Inflammatory macrophage (primary cell): ENCODE measurements at places on chromosomes 6 and 20.
A peak's percentile ranks its signal among the peaks of the same experiment; 100 is the strongest.

- no peak for DNase-seq
Measured at GRCh38 chr6:6074190-6074589, 67.5 kb upstream of the NRN1 start.

GRCh38 chr6:48087448-48087847 is 23.5 kb downstream of the PTCHD4 start:
- DNase-seq, result no peak

- no peak for DNase-seq
Measured at GRCh38 chr6:150875841-150876240, 10.3 kb downstream of the MTHFD1L start.

DNA sequence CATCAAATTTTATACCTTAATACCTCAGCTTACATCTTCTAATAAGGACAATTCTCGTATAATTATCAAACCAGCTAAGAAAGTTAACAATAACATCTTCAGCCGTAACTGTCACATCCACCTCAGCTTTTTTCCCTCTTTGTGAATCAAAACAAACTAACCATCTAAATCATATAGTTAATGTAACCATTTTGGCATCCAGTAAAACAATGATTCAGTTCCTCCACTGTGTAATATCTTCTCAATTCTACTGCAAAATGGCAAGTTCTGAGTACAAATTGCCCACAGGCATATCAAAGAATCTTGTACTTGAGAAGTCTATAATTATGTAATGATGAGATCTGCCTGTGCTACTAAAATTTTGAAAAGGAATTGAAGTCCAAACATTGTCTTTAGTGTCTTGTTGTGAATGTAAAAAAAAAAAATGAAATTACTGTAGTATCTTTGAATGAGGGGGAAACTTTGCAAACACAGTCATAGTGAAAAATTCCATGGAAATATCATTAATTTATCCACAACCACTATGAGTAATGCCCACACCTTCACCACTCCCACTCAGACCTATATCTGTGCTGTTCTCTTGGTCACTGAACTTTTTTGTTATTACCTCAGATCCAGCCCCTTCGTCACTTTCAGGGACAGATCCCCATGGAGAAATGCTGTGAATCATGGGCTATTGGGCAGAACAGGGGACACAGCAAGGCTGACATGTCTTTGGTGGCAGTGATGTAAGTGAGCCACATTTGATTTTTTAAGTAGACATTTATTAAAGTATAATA is 178.6 kb upstream of the RAB32 start:
- no peak for DNase-seq

GRCh38 chr6:106927531-106928398 is 46.8 kb downstream of the CD24 start:
- DNase-seq, result no peak

GRCh38 chr6:4804095-4804494 is 27.9 kb downstream of the CDYL start:
- DNase-seq, result peak; percentile 16

DNA sequence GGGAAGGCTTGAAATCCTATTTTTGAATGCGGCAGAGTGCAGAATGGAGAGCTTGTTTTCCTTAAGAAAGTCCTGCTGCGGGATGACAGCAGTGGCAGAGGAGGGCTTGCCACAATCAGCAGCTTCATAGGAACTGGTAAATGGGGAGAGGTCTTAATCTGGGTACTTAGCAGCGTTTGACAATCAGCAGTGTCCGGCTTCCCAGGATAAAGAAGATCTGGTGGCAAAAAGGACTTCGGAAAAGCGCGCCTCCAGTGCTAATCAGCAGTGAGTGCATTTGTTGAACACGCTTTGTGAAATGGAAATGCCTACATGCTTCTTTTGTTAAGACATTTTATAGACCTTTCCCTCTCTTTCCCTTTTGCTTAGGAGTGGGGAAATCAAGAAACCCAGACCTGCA is 735.7 kb downstream of the QKI start:
- DNase-seq, result no peak

- DNase-seq, result no peak
Measured at GRCh38 chr6:113779656-113780055, 77.5 kb upstream of the MARCKS start.

GRCh38 chr6:135722679-135723078 is 128.8 kb upstream of the PDE7B start:
- DNase-seq, result no peak
